ENCODE measurements at places on chromosomes 1 and 21. TPM values are rescaled to one million over a fixed set of nuclear protein-coding genes. Genes with fewer than 3 reads are reported as not detected.

The LDLRAD2 gene
- total RNA-seq: not detected

The FAM72C gene
- 1.2 TPM for total RNA-seq

The MATN1 gene
- 0.85 TPM for total RNA-seq

- no peak for DNase-seq
- H3K4me3 ChIP-seq: no peak overlapping the region
- no peak overlapping the region for H3K27ac ChIP-seq
These were observed 19.7 kb upstream of the GNG4 start for GRCh38 chr1:235669277-235669676.

GRCh38 chr1:181587870-181588438 is 104.6 kb downstream of the CACNA1E start:
- no peak for DNase-seq
- H3K4me1 ChIP-seq: no peaks in the 10 kb centered on the region
- no peaks in the 10 kb centered on the region for H3K36me3 ChIP-seq
- H3K27ac ChIP-seq: no peak overlapping the region
- H3K4me3 ChIP-seq: no peak overlapping the region

- no peaks in the 10 kb centered on the region for H3K4me1 ChIP-seq
- DNase-seq: no peak
- H3K36me3 ChIP-seq: no peaks in the 10 kb centered on the region
- no peaks in the 10 kb centered on the region for H3K27me3 ChIP-seq
- H3K27ac ChIP-seq: no peak overlapping the region
- H3K4me3 ChIP-seq: no peak overlapping the region
These were observed 10.0 kb downstream of the RABGAP1L start for GRCh38 chr1:174169342-174169741.

DNA sequence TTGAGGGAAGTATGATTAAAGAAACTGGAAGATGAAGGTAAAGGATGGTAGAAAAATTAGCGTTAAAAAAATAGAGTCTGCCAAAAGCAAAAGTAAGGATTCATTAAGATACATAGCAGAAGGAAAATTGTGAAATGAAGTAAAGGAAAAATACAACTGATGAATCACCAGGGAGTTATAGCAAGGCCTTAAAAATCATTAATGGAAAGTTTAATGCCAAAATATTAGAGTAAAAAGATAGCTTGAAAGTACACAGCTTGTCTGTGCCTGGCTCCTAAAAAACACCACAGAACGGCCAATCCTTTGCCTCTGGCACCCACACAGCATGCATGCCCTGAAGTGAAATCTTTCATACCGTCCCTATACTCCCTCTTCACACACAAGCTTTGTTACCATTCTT is 66.9 kb upstream of the APOBEC4 start:
- DNase-seq: no peak
- no peak overlapping the region for H3K27ac ChIP-seq
- H3K4me3 ChIP-seq: no peak overlapping the region
- H3K27me3 ChIP-seq: no peaks in the 10 kb centered on the region
- H3K36me3 ChIP-seq: no peaks in the 10 kb centered on the region
- no peaks in the 10 kb centered on the region for H3K4me1 ChIP-seq

DNA sequence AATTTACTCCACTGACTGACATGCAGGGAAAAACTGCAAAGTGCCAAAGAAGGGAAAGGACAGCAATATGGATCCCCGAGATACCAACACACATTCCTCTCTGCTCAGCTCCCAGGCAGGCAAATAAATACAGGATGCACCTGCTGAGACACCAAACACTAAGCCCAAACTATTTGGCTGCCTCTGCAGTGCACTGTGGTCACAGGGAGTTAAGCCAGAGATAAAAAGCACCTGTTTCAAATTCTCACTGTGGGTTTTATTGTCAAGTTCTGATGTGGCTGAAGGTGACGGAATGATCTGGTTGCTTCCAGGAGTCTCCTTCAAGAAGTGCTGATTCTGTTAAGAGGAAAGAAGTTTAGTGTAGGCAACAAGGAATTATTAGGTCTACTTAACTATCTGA is 17.7 kb downstream of the TEX38 start:
- H3K4me3 ChIP-seq: no peak overlapping the region
- H3K36me3 ChIP-seq: peaks cover 68% of the 10 kb centered on the region
- DNase-seq: no peak
- no peak overlapping the region for H3K27ac ChIP-seq

GRCh38 chr1:59878370-59878769 is 48.2 kb downstream of the CYP2J2 start:
- no peaks in the 10 kb centered on the region for H3K36me3 ChIP-seq
- no peaks in the 10 kb centered on the region for H3K27me3 ChIP-seq
- no peaks in the 10 kb centered on the region for H3K4me1 ChIP-seq

DNA sequence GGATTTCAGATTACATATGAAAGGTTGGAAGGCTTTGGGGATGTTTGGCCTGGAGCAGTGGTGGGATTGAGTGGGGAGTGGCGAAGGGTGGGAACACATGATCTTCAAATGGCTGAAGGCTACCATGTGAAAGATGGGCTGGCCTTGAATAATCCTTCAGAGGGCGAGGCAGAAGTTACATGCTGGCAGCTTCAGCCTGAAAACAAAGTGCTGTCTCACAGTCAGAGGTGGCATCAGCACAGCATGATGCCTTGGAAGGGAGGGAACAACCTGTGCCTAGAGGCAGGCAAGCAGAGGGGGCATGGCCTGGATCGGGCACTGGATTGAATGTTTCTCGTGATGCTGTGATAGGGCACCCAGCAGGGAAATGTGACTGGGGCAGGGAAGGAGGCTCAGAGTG is 130.8 kb downstream of the BEND5 start:
- H3K36me3 ChIP-seq: no peaks in the 10 kb centered on the region
- no peak overlapping the region for H3K4me3 ChIP-seq
- no peaks in the 10 kb centered on the region for H3K4me1 ChIP-seq
- no peak for DNase-seq
- no peaks in the 10 kb centered on the region for H3K27me3 ChIP-seq
- H3K27ac ChIP-seq: no peak overlapping the region

- no peaks in the 10 kb centered on the region for H3K36me3 ChIP-seq
- no peak overlapping the region for H3K27ac ChIP-seq
- H3K27me3 ChIP-seq: no peaks in the 10 kb centered on the region
- peaks cover 9% of the 10 kb centered on the region for H3K4me1 ChIP-seq
- no peak overlapping the region for H3K4me3 ChIP-seq
These were observed 125.2 kb downstream of the PLXNA2 start for GRCh38 chr1:208118841-208119606.

- no peak overlapping the region for H3K4me3 ChIP-seq
- no peak for DNase-seq
- H3K4me1 ChIP-seq: peaks cover 18% of the 10 kb centered on the region
- no peaks in the 10 kb centered on the region for H3K27me3 ChIP-seq
- peaks cover 61% of the 10 kb centered on the region for H3K36me3 ChIP-seq
These were observed 67.4 kb downstream of the ARHGEF10L start for GRCh38 chr1:17606826-17607440.

DNA sequence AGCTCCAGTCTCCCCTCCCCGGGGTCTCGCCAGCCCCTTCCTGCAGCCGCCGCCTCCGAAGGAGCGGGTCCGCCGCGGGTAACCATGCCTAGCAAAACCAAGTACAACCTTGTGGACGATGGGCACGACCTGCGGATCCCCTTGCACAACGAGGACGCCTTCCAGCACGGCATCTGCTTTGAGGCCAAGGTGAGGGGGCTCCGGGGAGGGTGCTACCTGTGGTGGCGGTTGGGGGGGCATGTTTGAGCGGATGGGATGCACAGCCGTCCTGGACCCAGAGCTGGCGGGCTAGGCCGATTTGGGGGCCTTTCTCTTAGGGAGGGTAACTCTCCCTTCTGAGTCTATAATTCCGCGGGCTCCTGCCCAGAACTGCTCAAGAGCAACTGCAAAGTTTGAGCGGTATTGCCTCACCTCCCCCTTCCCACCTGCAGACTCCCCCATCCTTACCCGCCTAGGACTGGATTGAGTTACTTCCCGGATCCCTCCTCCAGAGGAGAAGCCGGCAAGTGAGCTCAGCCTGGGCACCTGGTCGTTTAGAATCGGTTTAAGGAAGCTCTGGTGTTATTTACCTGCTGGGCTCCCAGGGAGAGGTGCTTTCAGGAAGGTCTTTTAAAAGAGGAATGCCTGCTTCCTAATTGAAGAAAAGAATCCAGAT is 730 bp downstream of the NOS1AP start:
- H3K27me3 ChIP-seq: no peaks in the 10 kb centered on the region
- DNase-seq: no peak
- H3K36me3 ChIP-seq: no peaks in the 10 kb centered on the region
- H3K4me3 ChIP-seq: peak overlapping the region; percentile 85
- peak overlapping the region; percentile 66 for H3K27ac ChIP-seq
